IMR-90 (cell line): ENCODE measurements at places on chromosomes 3 and 15. TPM values are rescaled to one million over a fixed set of nuclear protein-coding genes. Genes with fewer than 3 reads are reported as not detected.

The CYP19A1 gene
- total RNA-seq, result not detected in 2 replicates

The ISL2 gene
- total RNA-seq, result 1.1 and 1.3 TPM in 2 replicates

The IQCF5 gene
- total RNA-seq, result not detected in 2 replicates

The CHD2 gene
- total RNA-seq, result 64.7 and 71.4 TPM in 2 replicates

The RTP3 gene
- total RNA-seq, result 0.18 TPM in 1 of 2 replicates, not detected in the other

The PRSS50 gene
- not detected in 2 replicates for total RNA-seq

The HACD2 gene
- 22.6 and 35.8 TPM in 2 replicates for total RNA-seq

The SYNM gene
- total RNA-seq, result 3.4 and 5.0 TPM in 2 replicates

DNA sequence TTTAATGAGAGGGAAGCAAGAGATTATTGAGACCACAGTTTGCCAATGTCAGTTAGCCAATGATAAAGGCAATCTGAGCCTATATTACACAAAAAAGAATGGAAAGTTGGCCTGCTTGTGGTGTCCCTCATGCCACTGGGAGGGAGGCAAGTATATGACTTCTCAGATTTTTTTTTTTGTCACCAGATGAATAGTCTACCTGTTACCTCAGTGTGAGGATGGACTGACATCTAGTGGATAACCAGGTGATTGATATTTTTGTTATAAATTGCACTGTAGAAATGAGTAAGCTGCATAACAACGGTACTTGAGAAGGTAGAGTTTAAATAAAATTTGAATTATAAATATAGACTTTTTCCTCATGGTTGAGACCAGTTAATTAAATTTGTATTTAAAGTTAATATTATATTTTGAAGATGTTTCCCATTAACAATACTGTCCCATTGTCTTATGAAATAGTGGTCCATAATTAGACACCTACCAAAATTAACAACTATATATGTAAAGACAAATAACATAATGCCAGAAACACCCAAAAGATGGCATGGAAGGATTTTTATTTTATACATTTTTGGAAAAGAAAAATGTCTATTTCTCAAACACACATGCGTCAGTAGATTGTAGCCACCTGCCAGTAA, 237.8 kb upstream of the GADL1 start:
- DNase-seq, result peak; percentile 53

- peak; percentile 29 for DNase-seq
Measured at GRCh38 chr15:47726399-47726823, 9.1 kb downstream of the SEMA6D start.

- DNase-seq, result no peak
Measured at GRCh38 chr15:67201136-67201535, 53.3 kb downstream of the AAGAB start.

- DNase-seq, result no peak
Measured at GRCh38 chr3:192409838-192410683, 317.3 kb downstream of the FGF12 start.

- DNase-seq, result peak; percentile 11
Measured at GRCh38 chr3:170387950-170388349, 30.4 kb downstream of the SKIL start.

DNA sequence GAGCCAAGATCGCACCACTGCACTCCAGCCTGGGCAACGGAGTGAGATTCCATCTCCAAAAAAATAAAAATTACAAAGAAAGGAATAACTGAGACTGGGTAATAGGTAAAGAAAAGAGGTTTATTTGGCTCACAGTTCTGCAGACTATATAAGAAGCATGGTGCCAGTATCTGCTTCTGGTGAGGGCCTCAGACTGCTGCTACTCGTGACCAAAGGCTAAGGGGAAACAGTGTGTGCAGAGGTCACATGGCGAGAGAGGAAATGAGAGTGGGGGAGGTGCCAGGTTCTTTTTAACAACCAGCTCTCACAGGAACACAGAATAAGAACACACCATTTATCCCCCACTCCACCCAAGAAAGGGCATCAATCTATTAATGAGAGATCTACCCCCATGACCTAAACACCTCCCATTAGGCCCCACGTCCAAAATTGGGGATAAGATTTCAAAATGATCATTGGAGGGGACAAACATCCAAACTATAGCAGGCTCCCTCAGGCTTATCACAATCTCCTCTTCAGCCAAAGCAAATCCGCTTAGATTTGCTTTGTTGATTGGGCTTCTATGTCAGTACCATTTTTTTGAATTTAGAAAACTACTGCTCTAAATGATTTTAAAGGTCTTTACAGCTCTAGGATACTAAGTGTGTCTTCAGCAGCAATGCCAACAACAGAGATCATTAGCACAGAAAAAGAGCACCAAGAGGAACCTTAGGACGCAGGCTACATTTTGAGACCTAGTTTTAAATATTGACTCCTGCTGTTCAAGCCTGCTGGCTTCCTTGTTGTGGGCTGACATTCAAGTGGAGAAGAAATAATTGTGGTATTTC, 84.2 kb upstream of the TBL1XR1 start:
- DNase-seq, result no peak

- no peak for DNase-seq
Measured at GRCh38 chr15:101559952-101560351, 70.4 kb upstream of the PCSK6 start.

DNA sequence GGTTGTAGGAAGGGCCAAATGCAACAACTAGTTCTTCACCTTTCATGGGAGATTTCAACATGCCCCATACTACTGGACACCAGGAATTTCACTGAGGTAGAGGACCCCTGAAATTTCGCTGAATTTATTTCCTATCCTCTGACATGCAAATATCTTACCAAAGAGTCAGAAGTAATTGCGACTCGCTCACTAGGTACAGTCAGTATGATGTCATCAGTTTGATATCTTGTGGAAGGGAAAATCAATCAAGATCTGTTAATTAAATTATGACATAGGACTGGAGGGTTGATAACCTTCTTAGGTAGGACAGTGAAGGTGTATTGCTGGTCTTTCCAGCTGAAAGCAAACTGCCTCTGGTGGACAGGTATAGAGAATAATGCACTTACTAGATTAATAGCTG, 74.9 kb upstream of the TNIK start:
- DNase-seq, result no peak

DNA sequence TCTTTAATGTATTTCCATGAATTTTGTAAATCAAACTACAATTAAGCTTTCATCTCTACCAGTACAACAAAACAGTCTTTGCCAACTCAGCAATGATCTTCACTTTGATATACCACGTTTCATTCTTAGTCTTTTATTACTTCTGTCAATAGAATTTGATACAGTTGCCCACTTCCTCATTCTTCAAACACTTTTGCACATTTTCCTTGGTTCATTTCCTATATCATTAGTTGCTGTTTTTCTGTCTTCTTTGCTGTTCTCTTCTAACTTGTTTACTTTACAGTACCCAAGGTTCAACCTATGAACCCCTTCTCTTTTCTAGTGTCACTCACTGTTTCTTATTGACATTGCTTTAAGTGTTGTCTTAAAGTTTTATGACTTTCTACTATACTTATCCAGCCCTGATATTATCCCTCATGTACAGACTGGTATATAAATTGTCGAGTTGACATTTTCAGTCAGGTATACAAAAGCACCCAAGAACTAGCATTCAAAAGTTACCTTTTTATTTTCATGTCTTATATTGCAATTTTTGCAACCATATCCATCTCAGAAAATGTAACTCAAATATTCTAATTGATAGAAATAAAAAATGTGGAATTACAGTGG, 903.1 kb downstream of the NSUN3 start:
- no peak for DNase-seq

- no peak for DNase-seq
Measured at GRCh38 chr3:176416870-176417269, 780.4 kb downstream of the TBL1XR1 start.

- DNase-seq, result no peak
Measured at GRCh38 chr3:18489939-18490338, 64.8 kb upstream of the SATB1 start.

GRCh38 chr3:142596726-142597088, 514 bp downstream of the PLS1 start:
- no peak for DNase-seq

GRCh38 chr3:30248423-30248822, 358.0 kb upstream of the TGFBR2 start:
- DNase-seq, result no peak

DNA sequence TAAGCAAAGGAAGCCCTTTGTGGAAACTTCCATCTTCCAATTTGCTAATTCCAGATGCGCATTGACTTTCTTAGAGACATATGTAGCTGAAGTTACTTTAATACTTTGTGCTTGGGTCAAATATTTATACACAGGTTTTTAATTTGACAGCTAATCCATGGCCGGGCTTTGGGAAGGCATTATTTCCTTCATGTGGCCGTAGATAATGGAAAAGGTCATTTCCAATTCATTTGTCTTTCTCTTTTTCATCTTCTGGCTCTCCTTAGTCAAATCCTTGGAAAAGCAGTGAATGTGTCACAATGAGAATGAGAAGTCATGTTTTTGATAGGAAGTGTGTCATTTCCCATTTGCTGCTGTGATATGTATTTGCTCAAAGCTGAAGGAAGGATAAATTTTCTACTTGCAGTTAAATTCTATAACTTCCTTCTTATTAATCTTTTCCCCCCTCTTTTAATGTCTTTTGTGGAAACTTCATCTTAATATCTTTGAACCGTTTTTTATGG, 323.3 kb downstream of the CLSTN2 start:
- DNase-seq, result no peak

DNA sequence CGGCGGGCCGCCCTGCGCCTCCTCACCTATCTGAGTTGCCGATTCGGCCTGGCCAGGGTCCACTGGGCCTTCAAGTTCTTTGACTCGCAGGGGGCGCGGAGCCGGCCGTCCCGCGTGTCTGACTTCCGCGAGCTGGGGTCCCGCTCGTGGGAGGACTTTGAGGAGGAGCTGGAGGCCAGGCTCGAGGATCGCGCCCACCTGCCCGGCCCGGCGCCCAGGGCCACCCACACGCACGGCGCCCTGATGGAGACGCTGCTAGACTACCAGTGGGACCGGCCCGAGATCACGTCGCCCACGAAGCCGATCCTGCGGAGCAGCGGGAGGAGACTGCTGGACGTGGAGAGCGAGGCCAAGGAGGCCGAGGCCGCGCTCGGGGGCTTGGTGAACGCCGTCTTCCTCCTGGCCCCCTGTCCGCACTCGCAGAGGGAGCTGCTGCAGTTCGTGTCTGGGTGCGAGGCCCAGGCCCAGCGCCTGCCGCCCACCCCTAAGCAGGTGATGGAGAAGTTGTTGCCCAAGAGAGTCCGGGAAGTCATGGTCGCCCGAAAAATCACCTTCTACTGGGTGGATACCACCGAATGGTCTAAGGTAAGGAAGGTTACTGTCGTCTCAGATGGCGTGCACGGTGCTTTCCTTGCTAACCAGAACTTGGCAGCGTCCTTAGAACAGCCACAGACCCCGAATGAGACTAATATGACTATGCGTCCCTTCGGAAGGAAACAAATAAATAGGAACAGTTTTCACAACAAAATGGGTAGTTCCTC, 567 bp downstream of the TICRR start:
- DNase-seq, result peak; percentile 4

GRCh38 chr15:92068121-92068520, 214.6 kb downstream of the SLCO3A1 start:
- DNase-seq, result peak; percentile 12

- no peak for DNase-seq
Measured at GRCh38 chr3:164451072-164451910, 627.0 kb downstream of the SI start.

DNA sequence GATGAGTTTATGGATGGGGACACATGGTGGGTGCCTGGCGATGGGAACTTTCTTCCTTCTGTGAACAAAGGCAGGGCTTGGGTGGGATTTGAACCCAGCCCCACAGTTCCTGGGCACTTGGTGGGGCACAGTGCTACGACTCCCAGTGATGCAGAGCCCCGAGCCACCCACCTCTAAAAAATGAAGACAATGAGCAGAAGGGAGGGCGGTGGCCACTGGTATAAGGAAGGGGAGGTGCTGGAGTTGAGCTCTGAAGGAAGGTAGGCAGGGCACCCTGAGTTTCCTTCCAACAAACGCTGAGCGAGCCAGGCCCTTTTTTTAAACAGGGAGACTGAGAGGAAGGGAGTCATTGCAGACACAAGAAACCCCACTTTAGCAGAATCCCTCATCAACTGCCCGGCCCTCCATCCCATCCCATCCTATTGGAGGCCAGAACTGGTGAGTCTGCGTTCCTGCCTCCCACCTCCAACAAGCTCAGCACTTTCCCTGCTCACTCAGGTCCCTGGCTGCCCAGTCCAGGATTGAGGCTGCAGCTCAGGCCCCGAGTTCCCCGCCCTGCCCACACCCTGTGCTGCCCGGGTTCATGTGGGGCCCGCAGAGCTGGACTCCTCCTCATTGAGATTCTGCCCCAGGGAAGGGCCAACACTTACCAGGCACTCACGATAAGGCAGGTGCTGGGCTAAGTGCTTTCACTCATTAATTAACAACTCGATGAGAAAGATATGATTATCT, 57.3 kb downstream of the LINGO1 start:
- no peak for DNase-seq

DNA sequence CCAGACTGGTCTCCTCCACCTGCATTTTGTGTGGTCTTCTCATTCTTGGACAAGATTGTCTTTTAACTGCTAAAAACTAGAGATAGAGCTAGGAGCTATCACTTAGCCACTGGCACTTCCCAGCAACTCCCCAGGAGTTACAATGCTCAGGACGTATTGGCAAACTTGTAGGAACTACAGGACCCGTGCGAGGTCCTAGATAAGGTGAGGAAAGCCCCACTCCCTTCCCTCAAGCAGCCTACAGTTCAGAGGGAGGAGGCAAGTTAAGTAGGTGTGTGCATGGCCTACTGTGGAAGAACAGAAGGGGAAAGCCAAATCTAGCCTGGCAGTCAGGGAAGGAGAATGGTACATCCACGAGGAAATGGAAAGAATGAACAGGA, 504.7 kb upstream of the PROK2 start:
- DNase-seq, result no peak

DNA sequence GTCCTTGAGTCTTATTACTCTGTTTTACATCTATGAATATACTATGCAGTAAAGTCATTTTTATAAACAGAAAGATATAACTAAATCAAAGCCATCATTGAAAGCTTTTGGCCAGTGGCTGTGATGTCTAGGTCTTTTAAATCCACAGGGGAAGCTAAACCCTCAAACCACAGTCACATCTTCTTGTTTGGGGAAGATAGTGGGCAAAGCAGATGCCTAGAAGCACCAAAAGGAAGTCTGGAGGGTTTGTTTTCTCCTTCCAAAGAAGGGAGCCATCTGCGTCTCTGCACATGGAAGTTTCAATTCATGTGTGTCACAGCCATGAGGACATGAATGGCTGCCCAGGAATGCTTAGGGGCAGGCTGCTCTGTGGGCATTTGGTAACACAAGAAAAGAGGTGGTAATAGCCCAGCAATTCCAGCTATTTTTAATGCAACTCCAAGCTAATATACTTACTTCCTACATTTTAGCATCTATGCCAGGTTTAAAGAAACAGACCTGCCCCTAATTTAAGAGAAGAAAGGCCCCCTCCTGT, 322.2 kb downstream of the SLC9A9 start:
- DNase-seq, result no peak

DNA sequence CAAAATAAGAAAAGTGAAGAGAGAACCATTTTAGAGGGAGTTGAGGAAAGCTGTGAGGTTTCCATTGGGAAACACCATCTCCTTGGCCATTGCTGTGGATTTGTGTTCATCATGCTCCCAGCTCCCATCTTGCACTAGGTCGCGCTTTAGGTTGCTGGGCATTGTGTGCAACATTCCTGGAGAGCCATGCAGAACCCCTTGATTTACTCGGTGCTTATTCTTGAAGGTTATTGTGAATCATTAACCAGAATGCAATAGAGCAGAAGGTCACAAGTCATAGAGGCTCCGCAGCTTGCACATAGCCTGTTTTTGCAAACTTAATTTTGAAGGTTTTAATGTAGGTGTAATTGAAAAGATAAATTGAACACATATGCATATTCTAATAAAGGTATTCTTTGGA, 239.2 kb upstream of the IL12A start:
- no peak for DNase-seq
